ENCODE measurements at places on chromosomes 1 and 21. TPM values are rescaled to one million over a fixed set of nuclear protein-coding genes. Genes with fewer than 3 reads are reported as not detected.

Gene SPRR5
- total RNA-seq = not detected

Gene KIF26B
- total RNA-seq = 2.4 TPM

Gene CACHD1
- total RNA-seq = 9.4 TPM

Gene AMY1C
- total RNA-seq = not detected

Gene C1orf21
- total RNA-seq = 43.3 TPM

Gene F5
- not detected for total RNA-seq

Gene SLAMF1
- total RNA-seq = not detected

Gene TNNT2
- not detected for total RNA-seq

Gene ATP1A4
- total RNA-seq = not detected

Gene LORICRIN
- not detected for total RNA-seq

Gene ZNF678
- 17.5 TPM for total RNA-seq

Gene OR6N1
- total RNA-seq = not detected

Gene CHRM3
- total RNA-seq = 1.3 TPM

Gene POU3F1
- total RNA-seq = 9.3 TPM

Gene CREB3L4
- total RNA-seq = 14.3 TPM

Gene CNKSR1
- 9.9 TPM for total RNA-seq

Gene CD164L2
- not detected for total RNA-seq

Gene C1orf116
- total RNA-seq = not detected

Gene ORC1
- total RNA-seq = 3.4 TPM

Gene MSH4
- 0.20 TPM for total RNA-seq

All from glutamatergic neuron (in vitro differentiated cells).